ENCODE measurements at places on chromosomes 13 and 19.

GRCh38 chr19:56692206-56692895 is 20.8 kb upstream of the ZNF835 start:
- no peak overlapping the region for H3K4me3 ChIP-seq
- no peaks in the 10 kb centered on the region for H3K4me1 ChIP-seq
- H3K27ac ChIP-seq = no peak overlapping the region
- H3K27me3 ChIP-seq = no peaks in the 10 kb centered on the region

GRCh38 chr13:62126400-62126799 is 710.8 kb upstream of the PCDH20 start:
- no peak overlapping the region for H3K4me3 ChIP-seq
- H3K36me3 ChIP-seq = no peaks in the 10 kb centered on the region
- no peak overlapping the region for H3K27ac ChIP-seq
- no peaks in the 10 kb centered on the region for H3K27me3 ChIP-seq
- no peaks in the 10 kb centered on the region for H3K4me1 ChIP-seq

- no peak overlapping the region for H3K27ac ChIP-seq
- H3K27me3 ChIP-seq = no peaks in the 10 kb centered on the region
- DNase-seq = no peak
- no peak overlapping the region for H3K4me3 ChIP-seq
These were observed 9.1 kb downstream of the UBE2L5 start for GRCh38 chr13:30431269-30431940.

DNA sequence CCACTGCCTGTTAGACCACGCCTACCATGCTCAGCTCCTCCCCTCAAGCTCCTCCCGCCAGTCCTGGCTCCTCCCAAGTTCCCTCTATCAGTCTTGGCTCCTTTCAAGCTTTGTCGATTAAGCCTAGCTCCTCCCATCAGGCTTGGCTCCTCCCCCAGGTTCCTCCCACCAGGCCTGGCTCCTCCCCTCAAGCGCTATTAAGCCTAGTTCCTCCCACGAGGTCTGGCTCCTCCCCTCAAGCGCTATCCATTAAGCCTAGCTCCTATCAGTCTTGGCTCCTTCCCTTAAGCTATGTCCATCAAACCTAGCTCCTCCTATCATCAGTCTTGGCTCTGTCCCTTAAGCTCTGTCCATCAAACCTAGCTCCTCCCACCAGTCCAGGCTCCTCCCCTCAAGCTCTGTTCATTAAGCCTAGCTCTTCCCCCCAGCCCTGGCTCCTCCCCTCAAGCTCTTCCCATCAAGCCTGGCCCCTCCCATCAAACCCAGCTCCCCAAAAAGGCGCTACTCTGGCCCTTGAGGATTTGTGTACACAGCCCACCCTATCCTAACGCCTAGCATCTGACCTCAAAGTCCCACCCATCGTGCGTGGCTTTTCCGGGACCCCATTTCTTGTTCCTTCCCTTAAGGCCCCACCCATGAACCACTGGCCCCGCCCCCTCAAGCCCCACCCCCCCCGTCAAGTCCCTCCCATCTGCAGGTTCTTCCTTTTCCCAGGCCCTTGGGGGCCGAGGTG is 10.0 kb downstream of the CAMSAP3 start:
- H3K4me1 ChIP-seq = no peaks in the 10 kb centered on the region
- no peaks in the 10 kb centered on the region for H3K36me3 ChIP-seq
- no peak overlapping the region for H3K4me3 ChIP-seq

DNA sequence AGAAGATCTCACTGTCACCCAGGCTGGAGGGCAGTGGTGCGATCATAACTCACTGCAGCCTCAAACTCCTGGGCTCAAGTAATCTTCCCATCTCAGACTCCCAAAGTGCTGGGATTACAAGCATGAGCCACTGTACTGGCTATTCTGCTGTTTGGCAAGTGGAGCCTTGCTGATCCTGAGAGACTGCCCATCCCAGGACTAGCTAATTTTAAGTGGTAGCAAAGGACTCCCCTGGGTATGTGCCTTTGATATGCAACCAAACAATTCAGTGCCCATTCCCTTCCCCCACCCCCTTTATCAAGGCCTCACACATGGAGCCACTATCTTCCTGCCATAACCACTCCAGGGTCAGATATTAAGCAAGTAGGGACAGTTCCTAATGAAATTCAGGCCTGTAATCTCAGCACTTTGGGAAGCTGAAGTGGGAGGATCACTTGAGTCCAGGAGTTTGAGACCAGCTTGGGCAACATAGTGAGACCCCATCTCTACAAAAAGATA is 17.0 kb upstream of the ZNF460 start:
- DNase-seq = no peak
- H3K27ac ChIP-seq = no peak overlapping the region
- no peaks in the 10 kb centered on the region for H3K36me3 ChIP-seq
- no peak overlapping the region for H3K4me3 ChIP-seq
- no peaks in the 10 kb centered on the region for H3K4me1 ChIP-seq

DNA sequence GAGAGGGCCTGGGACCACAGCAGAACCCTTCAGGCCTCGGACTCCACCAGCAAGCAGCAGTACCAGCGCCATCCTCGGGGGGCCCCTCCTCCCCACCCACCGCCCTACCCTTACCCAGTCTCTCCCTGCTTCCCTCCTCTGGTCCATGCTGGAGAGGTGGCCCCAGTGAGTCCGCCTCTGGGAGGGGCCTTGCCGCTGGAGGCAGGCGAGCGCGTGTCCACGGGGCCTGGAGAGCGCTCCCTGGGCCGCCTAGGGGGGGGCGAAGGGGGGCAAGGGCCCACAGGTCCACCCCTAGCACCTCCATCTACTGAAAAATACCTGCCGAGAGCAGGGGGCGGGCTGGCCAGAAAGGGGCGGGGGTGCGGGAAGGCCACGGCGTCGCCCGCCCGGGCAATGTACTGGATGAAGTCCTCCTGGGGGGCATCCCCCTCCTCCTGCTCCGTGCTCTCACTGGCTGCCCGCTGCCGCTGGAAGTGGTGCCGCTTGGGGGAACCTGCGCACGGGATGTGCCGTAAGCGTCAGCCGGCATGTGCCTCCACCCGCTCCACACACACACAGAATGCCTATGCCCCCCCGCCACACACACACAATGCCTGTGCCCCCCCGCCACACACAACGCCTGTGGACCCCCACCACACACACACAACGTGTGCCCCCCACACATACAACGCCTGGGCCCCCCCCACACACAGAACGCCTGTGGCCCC is 6.9 kb downstream of the CBARP start:
- H3K36me3 ChIP-seq = no peaks in the 10 kb centered on the region
- H3K27me3 ChIP-seq = no peaks in the 10 kb centered on the region
- no peak for DNase-seq
- no peak overlapping the region for H3K4me3 ChIP-seq

DNA sequence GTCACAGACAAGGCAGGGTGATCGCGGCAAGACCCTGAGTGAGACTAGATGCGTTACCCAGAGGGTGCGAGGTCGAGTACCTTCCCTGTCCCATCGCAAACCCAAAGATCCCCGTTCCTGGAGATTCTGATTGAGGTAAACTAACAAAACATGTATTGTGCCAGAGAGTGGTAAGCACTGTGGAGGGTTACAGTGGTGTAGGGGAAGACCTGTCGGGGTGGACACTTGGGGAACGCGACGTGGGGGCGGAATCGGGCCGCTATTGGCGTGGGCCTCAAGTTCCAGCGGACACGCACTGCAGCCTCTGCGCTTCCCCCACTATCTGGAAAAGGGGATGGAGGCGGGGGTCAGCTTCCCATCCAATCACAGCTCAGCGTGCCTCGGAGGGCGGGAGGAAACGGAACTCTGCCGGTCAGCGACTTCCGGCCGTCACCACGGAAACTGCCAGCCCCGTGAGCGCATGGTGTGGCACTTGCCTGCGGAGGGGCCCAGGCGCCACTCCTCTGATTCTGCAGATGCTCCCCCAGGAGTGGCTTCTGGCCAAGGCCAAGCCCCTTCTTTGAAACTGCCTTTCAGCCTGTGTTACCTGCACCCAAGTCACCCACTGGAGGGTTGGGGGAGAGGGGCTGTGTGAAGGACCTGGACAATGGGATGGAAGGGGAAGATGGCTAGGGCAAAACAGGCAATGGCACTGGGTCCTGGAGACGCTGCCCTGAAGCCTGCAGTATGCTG is 1.0 kb upstream of the UBE2M start:
- H3K36me3 ChIP-seq = no peaks in the 10 kb centered on the region
- peak overlapping the region; percentile 66 for H3K4me3 ChIP-seq
- peak; percentile 78 for DNase-seq
- no peaks in the 10 kb centered on the region for H3K27me3 ChIP-seq

- H3K27me3 ChIP-seq = no peaks in the 10 kb centered on the region
- H3K27ac ChIP-seq = no peak overlapping the region
- DNase-seq = no peak
- no peaks in the 10 kb centered on the region for H3K4me1 ChIP-seq
- no peaks in the 10 kb centered on the region for H3K36me3 ChIP-seq
These were observed 227.6 kb upstream of the UBL3 start for GRCh38 chr13:30078059-30078458.

DNA sequence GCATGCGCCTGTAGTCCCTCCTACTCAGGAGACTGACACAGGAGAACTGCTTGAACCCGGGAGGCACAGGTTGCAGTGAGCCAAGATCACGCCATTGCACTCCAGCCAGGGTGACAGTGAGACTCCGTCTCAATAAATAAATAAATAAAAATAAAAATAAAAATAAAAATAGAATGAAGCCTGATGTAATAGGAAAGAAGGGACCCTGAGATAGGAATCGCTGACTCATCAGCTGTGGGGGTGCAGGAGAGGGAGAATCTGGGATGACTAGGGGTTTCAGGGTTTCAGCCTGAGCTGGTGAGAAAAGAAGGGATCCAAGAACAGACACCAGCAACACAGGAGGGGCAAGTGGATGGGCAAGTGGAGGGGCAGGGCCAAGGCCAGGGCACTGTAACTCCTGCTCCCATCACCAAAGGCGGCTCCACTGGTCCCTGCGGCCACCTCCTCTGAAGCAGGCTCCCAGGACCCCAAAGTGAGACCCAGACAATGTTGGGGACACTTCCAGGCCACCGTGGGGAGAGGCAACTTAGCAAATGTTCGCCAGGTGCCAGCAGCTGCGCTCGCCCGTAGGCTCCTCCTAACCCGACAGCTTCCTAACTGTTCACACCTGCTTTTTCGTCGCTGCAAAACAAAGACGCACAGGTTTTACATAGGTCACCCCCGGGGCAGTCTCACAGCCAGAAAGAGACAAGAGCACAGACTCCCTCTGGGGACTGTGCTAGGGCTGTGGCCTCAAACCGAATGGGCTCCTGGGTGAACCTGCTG is 1.2 kb downstream of the HAUS8 start:
- peak overlapping the region; percentile 68 for H3K4me3 ChIP-seq
- H3K36me3 ChIP-seq = no peaks in the 10 kb centered on the region
- H3K27me3 ChIP-seq = no peaks in the 10 kb centered on the region
- no peak for DNase-seq

GRCh38 chr19:3606174-3606689 is 443 bp downstream of the TBXA2R start:
- no peaks in the 10 kb centered on the region for H3K36me3 ChIP-seq
- H3K27ac ChIP-seq = no peak overlapping the region
- peak overlapping the region; percentile 44 for H3K4me3 ChIP-seq
- H3K27me3 ChIP-seq = no peaks in the 10 kb centered on the region
- peaks cover 39% of the 10 kb centered on the region for H3K4me1 ChIP-seq

GRCh38 chr13:95221971-95222732 is 79.1 kb downstream of the ABCC4 start:
- H3K27me3 ChIP-seq = no peaks in the 10 kb centered on the region
- no peak for DNase-seq
- H3K4me3 ChIP-seq = no peak overlapping the region
- peaks cover 4% of the 10 kb centered on the region for H3K4me1 ChIP-seq
- peak overlapping the region; percentile 54 for H3K27ac ChIP-seq
- no peaks in the 10 kb centered on the region for H3K36me3 ChIP-seq

- no peaks in the 10 kb centered on the region for H3K27me3 ChIP-seq
- no peak overlapping the region for H3K27ac ChIP-seq
- H3K36me3 ChIP-seq = no peaks in the 10 kb centered on the region
These were observed 577.6 kb downstream of the EFNB2 start for GRCh38 chr13:105957769-105958438.

GRCh38 chr19:14563989-14564651 is 7.7 kb downstream of the NDUFB7 start:
- no peak overlapping the region for H3K27ac ChIP-seq
- H3K36me3 ChIP-seq = no peaks in the 10 kb centered on the region
- no peak for DNase-seq
- H3K4me1 ChIP-seq = peaks cover 36% of the 10 kb centered on the region
- H3K4me3 ChIP-seq = no peak overlapping the region

DNA sequence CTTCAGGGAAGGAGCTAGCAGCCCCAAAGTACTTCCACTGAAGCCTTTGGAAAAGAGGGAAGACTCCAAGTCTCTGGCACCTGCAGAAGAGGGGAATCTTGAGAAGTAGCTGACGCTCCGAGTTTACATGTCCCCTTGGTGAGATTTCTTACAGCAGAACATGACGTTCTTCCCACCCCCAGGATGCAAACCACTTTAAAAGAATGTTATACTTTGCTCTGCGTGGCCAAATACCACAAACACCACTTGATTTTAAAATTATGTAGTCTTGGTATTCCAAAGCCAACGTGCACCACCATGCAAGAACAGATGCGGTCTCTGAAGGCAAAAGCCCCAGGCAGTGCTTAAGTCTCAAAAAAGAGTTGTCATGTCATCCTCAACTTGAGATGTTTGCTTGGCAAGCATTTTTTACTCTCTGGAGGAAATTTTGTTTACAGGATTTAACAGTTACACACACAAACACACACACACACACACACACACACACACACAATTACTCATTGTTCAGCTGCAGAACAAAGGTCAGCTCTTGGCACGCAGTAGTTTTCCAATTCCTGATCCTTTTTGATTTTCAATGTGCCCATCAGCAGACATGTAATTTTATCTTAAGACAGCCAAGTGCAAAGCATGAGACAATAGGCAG is 106.1 kb downstream of the RGCC start:
- no peak overlapping the region for H3K27ac ChIP-seq
- H3K4me1 ChIP-seq = no peaks in the 10 kb centered on the region
- no peak for DNase-seq
- no peak overlapping the region for H3K4me3 ChIP-seq

- DNase-seq = no peak
- H3K4me1 ChIP-seq = no peaks in the 10 kb centered on the region
- no peaks in the 10 kb centered on the region for H3K27me3 ChIP-seq
- H3K4me3 ChIP-seq = no peak overlapping the region
- no peaks in the 10 kb centered on the region for H3K36me3 ChIP-seq
These were observed 318.7 kb upstream of the NBEA start for GRCh38 chr13:34623331-34623730.

DNA sequence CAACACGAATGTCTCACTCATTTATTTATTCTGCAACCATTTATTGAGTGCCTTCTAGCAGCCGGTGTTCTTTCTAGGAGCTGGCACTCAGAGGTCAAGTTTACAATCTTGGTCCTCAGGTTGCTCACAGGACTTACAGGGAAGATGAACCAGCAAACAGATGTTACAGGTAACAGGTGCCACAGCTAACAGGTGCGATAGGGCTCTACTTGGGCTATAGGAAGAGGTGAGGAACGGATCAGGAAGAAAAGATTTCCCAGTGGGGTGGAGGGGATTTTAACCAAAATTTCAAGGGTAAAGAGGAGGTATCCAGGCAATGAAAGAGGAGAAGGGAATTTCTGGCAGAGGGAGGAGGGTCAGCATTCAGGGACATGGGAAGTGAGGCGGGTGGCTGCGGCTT is 87.3 kb upstream of the FARP1 start:
- H3K4me3 ChIP-seq = no peak overlapping the region
- no peaks in the 10 kb centered on the region for H3K36me3 ChIP-seq
- H3K27me3 ChIP-seq = no peaks in the 10 kb centered on the region
- no peak overlapping the region for H3K27ac ChIP-seq
- H3K4me1 ChIP-seq = no peaks in the 10 kb centered on the region
